ENCODE measurements at places on chromosomes 7 and 10.

DNA sequence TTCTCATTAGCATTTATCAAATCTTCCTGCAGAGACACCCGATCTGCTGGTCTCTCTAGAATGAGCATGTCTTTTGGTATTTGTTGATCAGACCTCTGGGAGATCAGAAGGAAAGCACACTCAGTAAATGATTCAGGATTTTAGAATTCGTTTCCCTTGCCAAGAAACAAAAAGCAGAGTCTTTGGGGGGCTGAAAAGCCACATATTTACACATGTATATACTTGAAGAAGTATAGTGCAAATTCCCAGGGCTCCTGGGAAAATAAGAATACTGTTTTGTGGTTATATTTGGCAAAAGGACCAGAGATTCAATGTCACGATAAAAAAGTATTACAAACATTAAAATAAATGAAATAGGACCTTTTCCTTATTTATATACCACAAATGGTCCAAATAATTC lies 100.2 kb downstream of the AGMO start:
- no peak for DNase-seq

DNA sequence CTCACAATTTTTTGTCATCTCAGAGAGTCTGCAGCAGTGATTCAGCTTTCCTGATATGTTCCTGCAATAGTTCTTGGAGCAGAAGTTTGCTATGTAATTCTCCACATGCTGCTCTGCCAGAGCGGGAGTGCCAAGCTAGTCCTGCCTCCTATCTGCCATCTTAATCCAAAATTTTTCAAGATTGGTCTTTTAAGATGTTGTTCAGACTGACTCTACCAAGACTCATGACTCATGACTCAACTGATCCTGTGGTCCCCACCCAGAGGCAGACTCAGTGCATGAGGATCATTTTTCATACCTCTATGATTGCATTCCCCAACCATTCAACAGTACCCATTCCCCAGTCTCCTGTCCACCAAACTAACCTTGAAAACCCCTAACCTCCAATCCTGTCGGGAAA lies 470.8 kb downstream of the INHBA start:
- no peak for DNase-seq

DNA sequence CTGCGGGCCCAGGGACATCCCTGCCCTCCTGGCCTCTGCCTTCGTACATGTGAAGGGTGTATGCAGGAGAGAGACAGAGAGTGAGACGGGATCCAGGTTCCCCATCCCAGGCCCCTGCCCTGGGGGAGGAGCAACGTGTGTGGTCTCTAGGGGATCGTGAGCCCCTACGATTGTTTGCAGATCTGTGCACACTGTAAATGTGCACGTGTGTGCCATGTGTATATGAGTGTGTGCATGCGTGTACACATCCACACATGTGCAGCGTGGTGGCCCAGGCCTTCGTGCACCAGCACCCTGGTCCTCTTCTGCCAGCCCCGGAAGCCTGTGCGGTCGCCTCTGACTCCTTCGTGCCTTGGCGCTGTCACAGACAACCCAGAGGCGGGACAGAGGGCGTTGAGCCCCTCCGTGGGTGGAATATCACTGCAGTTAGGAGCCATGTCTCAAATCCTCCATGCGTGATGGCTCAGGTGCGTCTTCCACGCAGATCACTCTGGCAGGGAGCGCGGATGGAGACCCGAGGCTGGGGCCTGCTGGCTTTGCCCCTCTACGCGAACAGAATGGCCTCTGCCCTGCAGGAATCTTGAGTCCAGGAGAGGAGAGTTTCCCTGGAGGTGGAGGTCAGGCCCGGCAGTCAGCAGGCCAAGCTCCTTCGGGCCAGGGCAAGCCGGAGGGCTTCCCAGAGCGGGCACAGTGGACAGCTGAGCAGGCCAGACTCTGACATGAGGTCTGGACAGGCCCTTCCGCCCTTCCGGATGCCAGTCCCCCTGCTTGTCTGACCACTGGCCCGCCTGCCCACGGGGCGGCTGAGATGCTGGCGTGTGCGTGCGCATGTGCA lies 97.5 kb downstream of the UNCX start:
- DNase-seq = no peak

GRCh38 chr7:13508586-13508985 lies 480.9 kb downstream of the ETV1 start:
- DNase-seq = no peak

- DNase-seq = no peak
These were observed 494.6 kb upstream of the KLF6 start for GRCh38 chr10:4279655-4280054.

- DNase-seq = no peak
These were observed 10.5 kb upstream of the SCART1 start for GRCh38 chr10:133442967-133443924.

GRCh38 chr7:145624618-145625017 lies 492.0 kb upstream of the CNTNAP2 start:
- no peak for DNase-seq

DNA sequence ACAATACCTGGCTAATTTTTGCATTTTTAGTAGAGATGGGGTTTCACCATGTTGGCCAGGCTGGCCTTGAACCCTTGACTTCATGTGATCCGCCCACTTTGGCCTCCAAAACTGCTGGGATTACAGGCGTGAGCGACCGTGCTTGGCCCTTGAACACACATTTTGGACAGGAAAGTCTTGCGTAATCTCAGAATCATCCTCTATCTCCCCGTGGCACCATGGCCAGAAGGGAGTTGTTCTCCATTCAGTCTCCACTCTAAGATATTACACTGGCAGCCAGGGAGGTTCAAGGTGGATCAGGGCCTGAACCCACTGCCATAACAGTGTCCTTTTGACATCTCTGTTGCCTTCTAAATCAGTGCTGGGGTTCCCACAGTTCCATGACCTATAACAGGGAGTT lies 29.2 kb upstream of the GALNTL5 start:
- no peak for DNase-seq

DNA sequence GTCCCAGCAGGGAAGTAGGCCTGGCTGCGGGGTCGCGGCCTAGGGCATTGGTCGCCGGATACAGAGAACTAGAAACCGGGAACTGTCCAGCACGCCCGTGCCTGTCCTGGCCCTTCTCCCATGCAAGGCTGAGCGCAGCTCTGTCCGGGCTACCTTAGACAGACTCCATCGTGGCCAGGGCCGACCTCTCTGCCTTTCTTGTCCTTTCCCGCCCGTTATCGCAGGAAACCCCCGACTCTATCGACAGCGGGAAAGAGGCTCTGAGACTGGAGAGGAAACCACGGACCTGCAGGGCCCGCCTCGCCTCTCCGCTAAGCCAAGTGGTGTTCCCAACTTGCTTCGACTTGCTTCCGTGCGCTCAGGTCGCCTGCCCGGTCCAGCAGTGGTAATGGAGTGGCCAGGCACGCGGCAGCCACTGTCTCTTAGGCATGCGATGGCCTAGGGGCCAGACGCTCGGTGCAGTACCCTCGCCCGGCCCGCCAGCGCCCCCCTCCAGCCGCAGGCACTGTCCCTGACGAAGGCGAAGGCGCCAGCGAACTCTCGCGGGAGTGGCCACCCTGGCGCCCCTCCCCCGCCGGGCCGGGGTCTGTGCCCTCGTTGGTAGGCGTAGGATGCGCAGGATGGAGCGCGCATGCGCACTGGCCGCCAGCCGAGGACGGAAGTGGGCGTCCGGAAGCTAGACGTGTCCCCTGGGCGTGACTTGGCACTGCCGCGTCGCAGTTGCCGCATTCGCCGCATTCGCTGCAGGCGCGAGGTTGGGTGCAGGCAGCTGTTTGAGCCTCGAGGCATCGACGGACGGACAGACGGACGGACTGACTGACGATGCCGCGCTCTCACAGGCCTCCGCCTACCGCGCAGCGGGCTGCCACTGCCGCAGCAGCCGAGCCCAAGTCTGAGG lies 54.4 kb downstream of the MCMBP start:
- DNase-seq = peak; percentile 8

DNA sequence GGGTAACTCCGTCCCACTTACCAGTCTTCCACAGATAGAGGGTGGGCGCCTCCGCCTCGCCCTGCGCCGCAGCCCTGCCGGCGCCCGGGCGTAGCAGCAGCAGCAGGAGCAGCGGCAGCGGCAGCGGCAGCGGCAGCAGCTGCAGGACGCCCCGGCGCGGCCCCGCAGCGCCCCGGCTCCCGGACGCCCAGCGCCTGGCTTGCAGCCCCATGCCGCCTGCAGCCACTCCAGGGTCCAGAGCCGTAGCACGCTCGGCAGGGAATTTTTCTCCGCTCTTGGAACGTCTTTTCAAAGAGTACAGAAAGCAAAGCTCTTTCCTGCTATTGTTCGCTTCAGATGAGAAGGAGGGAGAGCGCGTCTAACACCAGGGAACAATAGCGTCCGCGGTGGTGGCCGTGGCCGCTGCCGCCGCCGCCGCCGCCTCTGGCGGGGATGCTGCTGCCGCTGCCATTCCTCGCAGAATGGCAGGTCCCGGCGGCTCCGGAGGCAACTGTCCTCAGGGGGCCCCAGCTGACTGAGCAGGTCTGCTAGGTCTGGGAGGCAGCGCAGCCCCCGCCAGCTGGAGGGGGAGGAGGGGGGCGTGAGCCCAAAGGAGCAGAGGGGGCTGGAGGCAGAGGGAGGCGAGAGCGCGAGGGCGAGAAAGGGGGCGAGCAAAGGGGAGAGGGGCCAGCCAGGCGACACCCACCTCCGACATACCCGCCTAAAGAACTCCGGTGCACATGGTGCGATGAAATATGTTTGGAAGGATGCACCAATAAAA lies at the start of gene THSD7A:
Gene THSD7A, minus strand, starts transcription at position 463 of the 760 bp plus-strand sequence. Its CDS starts 252 bp downstream, at position 211.
- DNase-seq = no peak

DNA sequence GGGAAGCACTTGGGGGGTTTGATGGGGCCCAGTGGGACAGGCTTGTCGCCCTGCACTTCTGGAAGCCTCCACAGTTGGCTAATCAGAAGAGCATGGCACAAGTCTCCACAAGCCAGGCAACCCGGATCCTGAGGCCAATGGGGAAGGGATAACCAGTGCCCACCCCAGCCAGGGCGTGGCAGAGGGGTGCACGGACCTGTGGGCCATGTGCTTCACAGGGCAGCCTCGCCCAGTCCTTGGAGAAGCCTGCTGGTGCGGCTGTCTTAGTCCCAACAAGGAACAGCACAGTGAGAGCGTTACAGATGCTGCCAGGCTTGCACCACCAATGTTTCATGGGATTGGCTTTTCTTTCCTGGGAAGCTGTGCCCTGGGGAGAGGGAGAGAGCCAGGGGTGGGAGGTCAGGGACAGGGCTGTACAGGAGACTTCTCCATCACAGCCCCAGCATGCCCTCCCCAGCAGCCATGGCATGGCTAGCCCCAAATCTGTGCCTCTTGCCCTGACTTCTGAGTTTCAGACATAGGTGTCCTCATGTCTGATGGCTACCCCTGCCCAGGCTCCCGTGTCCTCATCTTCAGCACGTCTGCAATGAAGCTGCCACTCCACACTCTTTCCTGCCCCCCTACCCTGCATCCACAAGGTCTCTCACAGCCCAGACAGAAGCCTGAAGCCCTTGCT lies 116.0 kb downstream of the PTPN20 start:
- DNase-seq = no peak

GRCh38 chr10:110361800-110362456 lies 57.2 kb upstream of the SMNDC1 start:
- no peak for DNase-seq

DNA sequence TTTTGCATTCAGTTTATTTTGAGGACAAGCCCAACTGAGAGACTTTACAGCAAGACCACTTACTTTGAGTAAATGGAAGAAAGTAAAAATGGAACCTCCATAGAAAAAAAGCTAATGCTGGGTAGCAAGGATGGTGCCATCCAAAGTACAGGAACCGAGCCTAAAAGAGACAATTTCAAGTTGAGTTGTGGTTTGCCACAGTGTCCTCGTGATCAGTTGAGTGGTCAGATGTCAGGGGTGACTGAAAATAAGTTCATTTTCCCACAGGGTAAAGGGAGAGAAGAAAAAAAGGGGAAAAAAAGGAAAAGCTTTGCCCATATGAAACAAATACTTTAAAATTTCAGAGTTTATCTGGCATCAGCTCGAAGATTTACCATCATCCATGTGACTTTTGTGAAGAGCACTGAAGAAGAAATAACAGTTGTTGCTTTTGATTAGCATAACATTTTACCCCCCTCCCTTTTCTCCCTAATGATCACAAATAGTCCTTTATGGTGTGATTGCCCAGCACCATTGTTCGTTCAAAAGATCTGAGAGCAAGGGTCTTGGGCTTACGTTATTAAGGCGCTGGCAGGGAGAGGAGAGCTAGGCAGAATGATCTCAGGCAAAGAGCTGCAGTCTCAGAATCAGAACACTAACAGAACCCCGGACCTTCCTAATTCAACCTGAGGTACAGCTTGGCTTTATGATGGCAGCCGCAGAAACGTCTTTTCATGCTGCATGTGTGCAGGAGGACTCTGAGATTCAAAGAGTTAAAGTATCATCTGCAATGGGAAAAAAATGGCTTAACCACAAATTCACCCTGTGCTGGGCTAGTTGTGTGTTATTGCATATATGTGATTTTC lies 338.1 kb downstream of the RNLS start:
- DNase-seq = no peak

GRCh38 chr7:156080596-156080995 lies 268.3 kb upstream of the SHH start:
- DNase-seq = no peak

DNA sequence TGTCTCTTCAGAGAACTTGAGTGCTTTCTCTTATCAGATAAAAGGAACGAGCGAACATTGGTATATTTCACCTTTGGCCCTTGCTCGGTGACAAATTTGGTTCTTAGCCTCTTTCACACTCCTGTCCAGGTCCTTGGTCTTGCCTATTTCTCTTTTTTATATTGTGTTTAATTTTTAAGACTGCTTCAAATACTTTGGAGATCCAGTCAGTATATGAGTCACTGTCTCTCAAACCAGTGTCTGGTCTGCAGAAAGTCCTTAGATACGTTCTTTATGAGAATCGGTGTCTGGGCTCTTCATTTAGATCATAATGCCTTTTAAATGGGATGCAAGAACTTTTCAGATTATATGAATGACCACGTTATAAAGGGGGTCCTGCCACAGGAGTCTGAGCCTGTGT lies 55.0 kb downstream of the PIK3AP1 start:
- DNase-seq = no peak

DNA sequence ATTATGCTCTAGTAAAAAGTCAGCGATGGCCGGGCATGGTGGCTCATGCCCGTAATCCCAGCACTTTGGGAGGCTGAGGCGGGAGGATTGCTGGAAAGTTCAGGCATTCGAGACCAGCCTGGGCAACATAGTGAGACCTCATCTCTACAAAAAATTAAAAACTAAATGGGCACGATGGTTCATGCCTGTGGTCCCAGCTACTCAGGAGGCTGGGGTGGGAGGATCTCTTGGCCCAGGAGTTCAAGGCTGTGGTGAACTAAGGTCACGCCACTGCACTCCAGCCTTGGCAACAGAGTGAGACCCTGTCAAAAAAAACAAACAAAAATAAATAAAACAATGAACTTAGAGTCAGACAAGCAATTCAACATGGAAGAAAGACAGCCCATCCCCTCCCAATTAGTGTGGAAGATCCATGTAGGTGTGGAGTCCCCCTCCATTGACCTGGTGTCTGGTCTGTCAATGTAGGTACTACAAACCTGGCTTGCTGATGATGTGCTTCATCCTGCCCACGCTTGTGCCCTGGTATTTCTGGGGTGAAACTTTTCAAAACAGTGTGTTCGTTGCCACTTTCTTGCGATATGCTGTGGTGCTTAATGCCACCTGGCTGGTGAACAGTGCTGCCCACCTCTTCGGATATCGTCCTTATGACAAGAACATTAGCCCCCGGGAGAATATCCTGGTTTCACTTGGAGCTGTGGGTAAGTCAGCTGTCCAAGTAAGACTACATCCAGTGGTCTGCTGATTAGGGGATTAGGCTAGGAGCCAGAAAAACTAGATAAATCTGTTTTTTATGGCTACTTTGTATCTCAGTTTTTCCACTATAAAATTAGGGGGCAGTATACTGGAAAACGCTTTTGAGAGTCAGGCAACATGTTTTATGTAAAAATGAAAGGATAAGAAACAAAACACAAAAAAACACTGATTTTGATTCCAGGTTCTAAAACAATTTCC lies 9.3 kb downstream of the SCD start:
- no peak for DNase-seq

- peak; percentile 53 for DNase-seq
These were observed 1.2 kb downstream of the CCM2 start for GRCh38 chr7:45001138-45001694.
